Panc1 (cell line): ENCODE measurements at places on chromosomes 3 and 15.

GRCh38 chr3:62161371-62161770 lies 212.0 kb downstream of the FEZF2 start:
- no peak for DNase-seq

DNA sequence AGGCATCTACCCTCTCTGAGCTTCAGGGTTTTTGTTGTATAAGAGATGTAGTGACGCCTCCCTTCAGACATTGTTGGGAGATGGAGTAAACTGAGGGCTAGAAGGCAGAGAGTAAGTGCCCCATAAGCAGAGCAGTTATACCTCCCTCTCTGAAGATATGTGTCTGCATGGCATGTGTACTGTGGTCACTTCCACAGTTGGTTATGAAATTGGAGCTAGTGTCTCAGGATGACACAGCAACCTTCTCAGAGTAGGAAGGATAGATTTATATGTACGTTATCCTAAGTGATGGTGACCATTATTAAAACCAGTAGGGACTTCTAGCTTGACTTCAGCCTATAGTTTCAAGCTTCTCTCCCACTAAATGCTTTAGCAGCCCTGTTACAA lies 17.9 kb downstream of the PXK start:
- no peak for DNase-seq

GRCh38 chr3:33128706-33129105 lies 14.9 kb downstream of the CRTAP start:
- no peak for DNase-seq

- no peak for DNase-seq
These were observed 6.6 kb downstream of the DIPK2A start for GRCh38 chr3:143978263-143978631.

DNA sequence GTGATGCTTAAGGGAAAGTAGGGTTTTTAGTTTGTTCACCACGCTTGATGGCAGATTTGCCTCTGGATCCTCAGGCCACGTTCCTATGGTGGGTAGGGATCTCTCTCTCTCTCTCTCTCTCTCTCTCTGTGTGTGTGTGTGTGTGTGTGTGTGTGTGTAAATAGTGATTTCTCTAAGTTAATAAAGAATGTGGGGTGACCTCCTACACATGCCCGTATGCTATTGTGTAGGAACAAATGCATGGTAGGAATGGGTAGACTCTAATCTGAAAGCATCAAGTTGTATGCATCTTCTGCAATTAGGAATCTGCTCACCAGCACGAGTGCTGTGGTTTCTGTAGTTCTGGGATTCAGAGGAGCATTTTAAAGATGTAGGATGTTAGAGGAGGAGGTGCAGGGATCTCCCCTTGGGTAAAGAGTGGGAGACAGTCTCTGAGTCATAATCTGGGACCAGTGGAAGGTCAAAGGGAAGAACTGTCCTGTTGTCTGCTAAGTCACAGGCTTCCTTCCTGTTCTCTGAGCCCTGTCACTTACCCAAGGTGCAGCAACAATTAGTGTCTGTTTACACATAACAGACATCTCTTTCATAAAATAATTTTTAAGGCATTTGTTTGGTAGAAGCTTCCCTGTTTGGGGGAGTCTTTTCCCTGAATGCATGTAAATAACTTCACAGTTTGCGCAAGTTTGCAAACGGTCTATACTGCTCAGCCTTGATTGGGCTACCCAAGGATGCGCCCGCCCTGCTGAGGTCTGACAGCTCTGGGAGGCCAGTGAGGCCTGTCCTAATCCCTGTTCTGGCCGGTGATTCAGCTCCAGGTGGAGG lies 139.8 kb downstream of the IGF1R start:
- no peak for DNase-seq

DNA sequence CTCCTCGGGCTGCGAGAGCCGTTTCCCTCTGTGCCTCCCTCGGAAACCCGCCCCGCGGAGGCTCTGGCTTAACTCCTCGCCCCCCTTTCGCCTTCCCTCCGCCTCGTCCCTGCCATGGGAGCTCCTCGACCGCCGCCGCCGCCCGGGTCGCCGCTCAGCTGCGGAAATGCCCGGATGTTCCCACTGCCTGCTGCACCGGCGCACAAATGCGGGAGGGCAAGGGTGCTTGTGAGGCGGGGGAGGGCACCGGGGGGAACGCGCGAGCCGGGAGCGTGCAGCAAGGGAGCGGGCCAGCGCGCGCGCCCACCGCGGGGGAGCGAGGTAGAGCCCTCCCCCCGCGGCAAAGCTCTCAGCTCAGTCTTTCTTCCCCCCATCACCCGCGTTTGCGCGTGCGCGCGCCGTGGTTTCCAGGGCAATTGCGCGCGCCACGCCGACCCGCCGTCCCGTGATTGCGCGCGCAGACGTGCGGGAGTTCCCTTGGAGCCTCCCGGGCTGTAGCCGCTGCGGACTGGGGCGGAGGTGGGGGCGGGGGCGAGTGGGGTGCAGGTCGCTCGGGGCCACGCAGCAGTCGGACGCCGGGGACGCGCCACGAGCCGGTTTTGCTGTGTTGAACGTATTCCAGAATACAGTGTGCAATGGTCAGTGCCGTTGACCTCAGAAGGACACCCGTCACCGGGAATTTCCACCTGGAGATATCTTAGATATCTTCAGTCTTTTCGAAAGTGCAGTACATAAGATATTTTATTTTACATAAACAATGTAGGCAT lies at the start of gene DMXL2:
Gene DMXL2 (minus strand): TSS at position 168 of the 767 bp plus-strand sequence. CDS start 226 bp downstream, outside the sequence.
- DNase-seq, result no peak

DNA sequence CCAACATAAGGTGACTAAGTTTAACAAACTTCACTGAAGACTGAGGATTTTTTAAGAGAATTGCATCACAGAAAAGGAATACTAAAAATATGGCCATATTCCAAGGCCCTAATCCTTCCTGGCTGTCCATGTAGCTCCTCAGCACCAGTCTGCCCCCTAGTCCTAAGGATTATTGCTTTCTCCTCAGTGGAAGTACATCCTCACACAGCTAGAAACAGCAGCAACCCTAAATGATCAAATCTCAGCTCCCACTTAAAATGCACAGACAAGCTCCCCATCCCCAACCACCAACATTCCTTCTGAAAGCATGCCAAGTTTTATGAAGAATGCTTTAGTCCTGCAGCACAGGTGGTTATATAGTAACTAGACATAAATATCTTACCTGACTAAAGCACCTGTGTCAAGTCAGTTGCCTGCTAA lies 14.7 kb downstream of the ST3GAL6 start:
- DNase-seq, result no peak

DNA sequence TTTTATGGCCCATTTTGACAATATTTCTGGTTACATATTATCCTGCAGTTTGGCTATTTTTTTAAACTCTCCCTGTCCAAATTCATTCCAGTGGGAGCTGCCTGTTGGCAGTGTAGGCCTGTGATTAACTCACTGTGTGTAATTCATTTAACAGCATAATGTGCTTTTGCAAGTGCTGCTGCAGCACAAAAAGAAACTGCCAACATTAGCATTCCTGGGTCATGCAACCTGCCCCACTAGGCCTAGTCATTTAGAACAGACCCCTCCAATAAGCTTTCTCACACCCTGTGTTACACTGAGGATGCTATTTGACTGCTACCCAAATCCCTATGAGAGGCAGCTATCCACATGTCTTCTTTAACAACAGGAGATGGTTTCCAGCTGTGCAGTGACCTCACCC lies 251.2 kb upstream of the UBE2E2 start:
- no peak for DNase-seq

- no peak for DNase-seq
These were observed 9.3 kb upstream of the IL1RAP start for GRCh38 chr3:190504354-190505125.

GRCh38 chr3:138984816-138985215 lies 21.3 kb downstream of the PRR23A start:
- DNase-seq, result no peak

- DNase-seq, result no peak
These were observed 90.0 kb downstream of the IL5RA start for GRCh38 chr3:3020209-3020608.

DNA sequence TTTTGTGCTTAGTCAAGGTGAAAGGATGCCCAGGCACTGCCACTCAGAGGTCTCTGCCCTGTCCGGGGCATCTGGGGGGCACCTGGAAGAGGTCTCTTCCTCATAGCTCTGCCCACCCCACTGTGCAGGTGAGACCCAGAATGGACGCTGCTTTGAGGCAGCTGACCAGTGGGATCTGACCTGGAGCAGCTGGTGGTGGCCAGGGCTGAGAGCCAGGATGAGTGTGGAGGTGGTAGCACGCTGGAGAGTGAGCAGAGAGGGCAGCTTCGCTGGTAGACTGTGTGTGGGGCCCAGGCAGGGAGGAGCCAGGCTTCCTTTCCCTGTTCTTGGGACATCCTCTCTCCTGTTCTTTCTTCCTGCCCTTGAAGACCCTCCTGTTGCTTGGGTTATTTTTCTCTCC lies 32.2 kb upstream of the PLA2G4E start:
- DNase-seq, result no peak

- no peak for DNase-seq
These were observed 1.1 kb downstream of the FAM131A start for GRCh38 chr3:184338511-184338945.

GRCh38 chr15:69861331-69862171 lies 236.2 kb downstream of the TLE3 start:
- no peak for DNase-seq

GRCh38 chr15:60901647-60902046 lies 327.5 kb downstream of the RORA start:
- no peak for DNase-seq

DNA sequence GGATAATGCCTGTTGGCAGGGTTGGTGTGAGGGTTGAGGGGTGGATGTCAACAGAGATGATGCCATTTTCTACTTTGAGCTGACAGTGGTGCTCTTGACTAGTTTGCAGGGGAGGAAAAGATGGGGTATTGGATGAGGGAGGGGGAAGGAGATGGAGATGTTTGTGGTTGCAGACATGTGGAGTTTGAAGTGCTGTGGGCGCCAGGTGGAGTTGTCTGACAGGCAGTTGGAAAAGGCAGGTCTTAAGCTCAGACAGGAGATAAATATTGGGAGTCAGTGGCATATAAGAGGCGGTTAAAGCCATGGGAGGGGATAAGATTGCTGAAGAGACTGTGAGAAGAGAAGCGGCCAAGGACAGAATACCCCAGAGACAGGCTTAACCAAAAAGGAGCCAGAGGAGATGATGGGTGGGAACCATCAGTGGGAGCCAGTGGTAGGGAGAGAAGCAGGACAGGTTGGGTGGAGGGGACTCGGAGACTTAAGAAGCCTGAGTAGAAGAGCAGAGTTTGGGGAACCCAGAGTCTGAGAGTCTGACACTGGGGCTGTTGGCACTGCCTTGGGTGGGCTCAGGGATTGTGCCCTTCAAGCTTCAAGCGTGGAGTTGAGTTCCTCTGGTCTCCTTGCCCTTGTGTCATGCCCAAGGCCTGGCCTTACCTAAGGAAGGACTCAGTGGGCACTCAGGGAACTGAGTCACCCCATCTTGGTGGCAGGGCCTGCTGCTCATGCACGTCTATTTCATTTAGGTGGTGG lies 13.9 kb downstream of the COPG1 start:
- DNase-seq, result no peak

DNA sequence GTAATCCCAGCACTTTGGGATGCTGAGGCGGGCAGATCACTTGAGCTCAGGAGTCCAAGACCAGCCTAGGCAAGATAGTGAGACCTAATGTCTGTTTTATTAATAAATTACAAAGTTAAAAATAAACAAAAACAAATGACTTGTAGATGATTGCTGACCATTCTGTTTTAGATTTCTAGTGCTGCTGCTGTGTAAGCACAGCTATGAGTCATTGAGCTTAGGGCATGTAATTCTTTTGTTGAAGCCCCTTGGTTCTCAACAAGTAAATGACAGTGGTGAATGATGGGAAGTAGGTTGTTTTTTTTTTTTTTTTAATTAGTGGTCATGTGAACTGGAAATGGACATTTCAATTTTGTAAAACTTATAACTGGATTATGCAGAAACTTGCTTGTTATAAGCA lies 63.3 kb downstream of the LEO1 start:
- DNase-seq, result no peak

DNA sequence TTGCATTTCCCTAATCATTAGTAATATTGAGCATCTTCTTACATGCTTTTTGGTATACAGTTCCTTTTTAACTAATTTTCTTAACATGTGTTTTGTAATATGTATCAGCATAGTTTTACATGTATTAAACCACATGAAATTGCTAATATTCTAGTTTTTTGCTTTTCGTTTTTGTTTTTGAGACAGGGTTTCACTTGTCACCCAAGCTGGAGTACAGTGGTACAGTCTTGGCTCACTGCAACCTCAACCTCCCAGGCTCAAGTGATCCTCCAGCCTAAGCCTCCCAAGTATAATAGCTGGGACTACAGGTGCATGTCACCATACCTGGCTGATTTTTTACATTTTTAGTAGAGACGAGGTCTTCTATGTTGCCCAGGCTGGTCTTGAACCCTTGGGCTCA lies 4.4 kb upstream of the ISG20 start:
- DNase-seq, result no peak

DNA sequence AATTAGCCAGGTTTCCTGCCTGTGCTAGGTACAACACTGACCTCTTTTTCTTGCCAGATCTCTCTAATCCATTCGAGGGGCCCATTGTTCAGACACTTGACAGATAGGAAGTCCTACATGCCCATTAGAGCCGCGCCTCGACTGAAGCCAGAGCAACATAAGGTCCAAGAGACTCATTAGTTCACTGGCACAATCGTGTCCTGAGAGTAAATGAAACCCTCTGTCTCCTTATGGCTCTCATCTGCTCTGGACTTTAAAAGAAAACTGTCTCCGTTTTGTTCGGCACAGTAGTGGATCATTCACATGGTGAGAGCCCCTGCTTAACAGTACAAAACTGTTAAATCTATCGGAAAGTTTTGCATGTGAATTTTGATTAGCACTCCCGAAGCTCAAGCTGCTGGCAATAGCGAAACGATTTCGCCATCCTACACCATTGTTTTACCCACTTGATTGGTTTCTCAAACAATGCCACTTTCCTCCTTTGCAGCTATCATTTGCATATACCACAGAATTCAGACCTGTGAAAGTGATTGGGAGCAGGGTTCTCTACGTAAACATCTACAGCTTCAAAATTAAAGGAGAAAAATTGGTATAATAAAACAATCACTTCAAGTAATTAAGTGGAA lies 19.0 kb upstream of the C15orf61 start:
- DNase-seq, result no peak

- DNase-seq, result no peak
These were observed 268.1 kb downstream of the MFSD1 start for GRCh38 chr3:159069866-159070425.

DNA sequence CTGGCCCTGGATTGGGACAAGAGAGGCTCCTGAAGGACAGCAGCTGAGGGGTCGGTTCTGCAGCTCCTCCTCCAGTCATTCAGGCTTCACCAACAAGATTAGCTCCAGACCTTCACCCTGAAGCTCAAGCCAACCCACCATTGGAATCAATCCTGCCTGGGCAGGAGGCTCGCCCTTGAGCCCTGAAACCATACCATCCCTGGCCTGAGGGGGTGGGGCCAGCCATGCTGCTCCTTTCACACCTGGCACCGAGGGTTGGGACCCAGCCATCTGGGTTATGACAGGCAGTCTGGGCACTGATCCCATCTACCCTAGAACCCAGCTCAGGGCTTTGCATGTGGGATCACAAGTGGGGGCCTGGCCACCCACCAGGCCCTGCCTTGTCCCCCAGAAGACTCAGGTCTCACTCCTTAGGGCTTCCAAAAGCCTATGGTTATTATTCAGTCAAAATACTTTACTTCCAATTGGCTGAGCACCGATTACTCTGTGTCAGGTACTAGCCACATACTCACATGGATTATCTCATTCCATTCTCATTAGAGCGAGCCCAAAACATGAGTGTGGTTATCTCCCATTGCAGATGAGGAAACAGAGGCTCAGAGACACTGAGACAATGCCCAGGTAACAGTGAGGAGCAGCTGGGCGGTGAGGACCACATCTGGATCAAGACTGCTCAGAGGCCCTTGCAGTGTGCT lies 3.1 kb downstream of the ABHD14B start:
- no peak for DNase-seq
